Stimulated activated CD4-positive, alpha-beta T cell treated with anti-CD3 and anti-CD28 coated beads, TNF-alpha, amount 100 ng/mL, for 4 hours (primary cell): ENCODE measurements at places on chromosomes 5 and 9.

DNA sequence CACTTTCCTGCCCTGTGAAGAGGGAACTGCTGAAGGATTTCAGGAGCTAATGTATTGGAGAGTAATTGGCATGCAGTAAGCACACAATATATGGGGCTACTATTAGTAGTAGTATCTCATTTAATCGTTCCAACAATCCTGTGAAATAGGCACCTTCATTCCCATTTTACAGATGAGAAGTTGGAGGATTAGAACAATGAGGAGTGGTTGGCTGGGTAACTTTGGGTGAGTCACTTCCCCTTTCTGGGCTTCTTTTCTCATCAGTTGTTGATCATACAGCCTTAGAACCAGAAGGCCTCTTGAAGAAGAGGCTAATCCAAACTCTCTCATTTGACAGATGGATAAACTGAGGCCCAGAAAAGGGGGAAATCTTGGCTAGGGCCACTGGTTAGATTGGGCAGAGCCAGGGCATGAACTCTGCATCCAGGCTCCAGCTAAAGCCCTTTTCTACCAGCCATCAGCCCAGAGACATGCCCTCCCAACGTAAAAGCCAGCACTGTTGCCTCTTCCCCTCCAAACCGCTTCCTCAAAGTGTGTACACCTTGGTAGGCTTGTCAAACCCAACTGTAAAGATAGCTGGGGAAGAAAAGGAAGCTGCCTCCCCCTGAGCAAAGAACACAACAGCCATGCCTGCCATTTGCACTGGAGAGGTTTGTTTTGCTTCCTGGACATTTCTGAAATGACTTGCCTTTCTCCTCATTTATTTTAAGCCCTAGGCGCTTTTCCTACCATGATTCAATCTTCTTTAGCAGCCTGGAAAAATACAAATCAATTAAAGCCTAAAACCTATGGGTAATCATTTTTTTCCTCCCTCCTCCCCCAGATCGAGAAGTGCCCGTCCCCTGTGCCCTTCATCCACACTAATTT lies 992 bp downstream of the SPACA9 start:
- DNase-seq = no peak

GRCh38 chr9:129023908-129024233 lies 4.3 kb downstream of the SH3GLB2 start:
- no peak for DNase-seq

- DNase-seq = no peak
These were observed 138.8 kb upstream of the COL5A1 start for GRCh38 chr9:134502809-134503211.

DNA sequence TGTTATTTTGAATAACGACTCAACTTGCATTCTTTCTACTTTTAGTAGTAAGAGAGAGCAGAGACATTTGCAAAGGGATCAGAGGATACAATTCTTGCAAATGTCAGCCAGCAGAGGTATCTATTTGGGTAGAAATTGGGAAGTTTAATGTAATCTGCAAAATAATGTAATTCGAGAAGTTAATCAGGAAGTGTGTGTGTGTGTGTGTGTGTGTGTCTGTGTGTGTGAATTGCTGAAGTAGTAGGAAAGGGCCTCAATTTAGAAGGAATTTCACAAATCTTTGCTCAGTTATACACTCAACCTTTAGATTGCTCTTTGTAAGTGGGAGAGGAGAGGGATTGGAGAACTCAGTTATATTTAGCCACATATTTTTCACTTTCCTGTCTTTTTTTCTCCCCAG lies 11.0 kb upstream of the IFNA1 start:
- DNase-seq = no peak

DNA sequence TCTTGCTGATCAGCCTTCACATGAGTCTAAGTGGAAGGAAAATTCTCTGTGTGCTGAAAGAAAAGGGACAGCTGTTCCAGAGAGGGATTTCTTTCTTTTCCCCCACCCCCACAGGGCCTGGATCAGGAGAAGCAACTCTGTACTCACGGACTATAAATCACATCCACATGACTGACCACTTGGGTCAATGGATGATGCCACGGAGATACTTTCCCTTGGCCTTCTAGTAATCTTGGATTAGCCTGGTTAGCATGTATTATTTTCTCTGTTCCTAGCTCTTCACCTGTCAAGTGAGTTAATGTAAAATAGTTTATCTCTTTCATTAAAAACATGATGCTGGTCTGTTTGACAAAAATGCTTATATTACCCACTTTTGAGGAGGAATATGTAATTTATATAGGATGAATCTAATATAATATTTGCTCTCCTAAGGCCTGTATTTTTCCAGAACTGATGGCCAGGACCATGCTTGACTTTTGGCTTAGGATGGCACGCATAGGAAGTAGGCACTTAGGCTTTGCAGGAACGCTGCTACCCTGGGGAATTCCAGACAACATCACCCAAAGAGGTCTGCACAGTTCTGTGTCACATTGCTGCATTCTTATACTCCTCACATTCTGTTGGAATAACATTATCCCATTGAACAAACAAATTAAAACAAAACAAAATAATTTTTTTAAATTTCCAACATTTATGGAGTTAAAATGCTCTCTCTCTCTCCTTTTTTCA lies 892.1 kb downstream of the TLE1 start:
- DNase-seq = no peak

DNA sequence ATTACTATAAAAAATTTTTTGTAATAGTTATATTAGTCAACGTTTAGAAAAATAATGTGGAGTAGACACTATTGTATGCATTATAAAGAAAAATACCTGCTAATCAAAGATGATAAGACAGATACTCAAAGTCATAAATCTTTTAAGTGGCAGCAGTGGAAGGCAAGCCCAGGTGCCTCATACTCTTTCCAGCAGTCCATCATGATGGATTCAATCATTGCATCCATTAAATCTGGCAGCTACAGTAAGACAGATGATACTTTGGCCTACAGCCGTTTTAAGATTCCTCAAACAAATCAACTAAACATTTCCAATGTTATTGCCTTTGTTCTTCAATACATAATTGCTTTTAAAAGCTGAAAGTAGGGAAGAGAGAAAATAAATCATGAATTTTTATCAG lies 1392.9 kb upstream of the NUDT12 start:
- DNase-seq = no peak

GRCh38 chr9:125831054-125831453 lies 83.9 kb downstream of the PBX3 start:
- DNase-seq = no peak

DNA sequence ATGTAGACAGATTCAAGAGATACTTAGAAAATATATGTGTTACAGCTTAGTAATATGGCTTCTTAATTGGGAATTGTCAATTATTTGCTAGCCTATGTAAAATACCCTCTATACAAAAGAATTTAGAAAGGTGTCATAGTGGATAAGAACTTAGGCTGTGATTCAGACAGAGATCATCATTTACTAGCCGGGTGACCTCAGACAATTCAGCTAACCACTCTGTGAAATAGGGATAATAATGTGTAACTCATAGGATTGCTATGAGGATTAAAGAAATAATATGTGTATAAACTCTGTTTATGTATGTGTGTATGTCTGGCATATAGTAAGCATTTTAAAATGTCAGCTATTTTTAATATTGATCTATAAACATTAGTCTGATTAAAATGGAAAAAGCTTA lies 5.9 kb upstream of the LARS1 start:
- no peak for DNase-seq

DNA sequence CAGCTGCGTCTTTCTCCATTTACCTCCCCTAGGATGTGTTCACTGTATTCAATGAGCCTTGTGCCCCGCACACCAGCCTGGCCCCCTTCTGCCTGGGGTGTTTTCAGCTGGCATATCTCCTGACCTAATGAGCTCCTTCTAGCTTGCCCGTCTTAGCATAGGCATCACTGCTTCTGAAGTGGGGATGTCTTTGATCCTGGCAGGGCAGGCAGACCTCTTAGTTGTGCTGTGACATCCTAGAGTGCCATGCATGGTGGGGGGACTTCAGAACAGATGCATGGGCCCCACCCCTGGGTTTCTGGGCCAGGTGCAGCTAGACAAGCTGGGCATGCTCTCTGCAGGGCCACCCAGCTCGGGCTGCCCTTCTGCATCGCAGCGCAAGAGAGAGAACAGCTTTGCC lies 172.7 kb downstream of the GADD45G start:
- no peak for DNase-seq

DNA sequence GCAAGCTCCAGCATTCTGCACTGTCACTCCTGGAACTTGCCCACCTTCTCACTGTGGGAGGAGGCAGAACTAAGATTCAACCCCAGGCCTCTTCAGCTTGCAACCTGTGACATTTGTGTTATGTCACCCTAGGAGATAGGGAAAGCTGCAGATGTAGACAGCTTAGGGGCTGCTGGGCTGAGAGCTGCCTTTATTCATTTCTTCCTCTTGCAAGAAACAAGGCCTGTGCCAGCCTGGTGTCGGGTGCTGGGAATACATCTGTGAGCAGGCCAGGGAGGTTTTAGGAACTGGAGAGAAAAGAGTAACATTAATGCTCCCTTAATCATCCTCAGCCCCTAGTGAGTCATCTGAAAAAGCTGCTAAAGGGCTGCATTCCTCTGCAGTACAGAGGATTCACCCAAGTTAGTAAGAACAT lies 101.8 kb downstream of the FGF18 start:
- no peak for DNase-seq

- no peak for DNase-seq
These were observed 96.5 kb upstream of the SLCO6A1 start for GRCh38 chr5:102595332-102595731.

GRCh38 chr5:81181576-81182316 lies 51.4 kb upstream of the CKMT2 start:
- DNase-seq = no peak

DNA sequence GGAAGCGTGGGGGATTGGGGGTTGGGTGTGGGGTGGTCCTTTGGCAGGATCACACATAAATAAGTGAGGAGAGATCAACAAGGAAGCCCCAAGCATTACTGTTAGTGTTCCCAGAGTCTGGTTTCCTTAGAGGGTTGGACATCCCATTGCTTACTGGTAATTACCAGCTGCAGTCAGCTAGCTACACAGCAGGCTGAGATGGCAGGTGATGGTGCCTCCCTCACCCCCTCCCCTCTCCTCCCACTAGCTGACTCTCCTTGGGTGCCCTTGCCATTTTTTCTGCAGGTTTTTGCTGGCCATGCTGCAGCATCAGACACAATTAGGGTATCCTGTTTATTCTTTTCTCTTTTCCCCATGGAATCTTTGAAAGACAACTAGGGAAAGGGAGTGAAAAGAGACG lies 107.5 kb upstream of the TLR4 start:
- DNase-seq = no peak

DNA sequence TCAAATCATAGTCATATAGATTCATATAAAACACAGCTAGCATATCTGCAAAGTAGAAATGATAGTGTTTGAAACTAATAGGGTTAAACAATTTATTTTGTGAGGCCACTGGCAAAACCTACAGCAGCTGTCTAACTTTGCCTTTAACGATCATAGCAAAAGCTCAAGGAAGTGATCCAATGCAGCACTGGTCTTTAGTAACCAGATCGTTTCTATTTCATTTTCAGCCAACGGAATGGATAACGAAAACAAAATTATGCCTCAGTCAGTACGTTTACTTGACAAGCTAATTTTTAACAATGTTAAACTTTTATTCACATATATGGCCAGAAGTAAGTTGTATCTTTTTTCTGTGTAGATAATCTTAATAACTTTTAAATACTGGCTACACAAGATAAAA lies 17.7 kb downstream of the MLLT3 start:
- no peak for DNase-seq

- no peak for DNase-seq
These were observed 29.9 kb downstream of the MAT2B start for GRCh38 chr5:163535290-163535689.

GRCh38 chr5:78008356-78008967 lies 232.3 kb upstream of the TBCA start:
- DNase-seq = no peak

DNA sequence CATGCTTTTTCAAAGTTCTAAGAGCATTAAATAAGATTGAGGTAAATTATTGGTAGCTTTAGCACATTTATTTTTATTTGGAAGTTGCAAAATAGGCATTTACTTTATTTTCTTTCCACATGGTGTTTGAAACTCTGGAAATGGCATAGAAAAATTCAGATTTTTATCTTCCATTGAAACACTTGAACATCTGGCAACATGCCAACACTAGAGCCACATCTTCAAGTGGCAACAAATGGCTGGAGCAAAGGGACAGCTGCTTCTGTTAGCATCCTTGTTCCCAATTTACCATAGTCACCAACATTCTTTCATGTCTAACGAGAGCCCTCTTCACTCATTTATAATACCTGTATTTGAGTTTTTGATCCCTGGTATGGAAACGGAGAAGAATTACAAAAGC lies 539.9 kb downstream of the ZNF608 start:
- DNase-seq = no peak

DNA sequence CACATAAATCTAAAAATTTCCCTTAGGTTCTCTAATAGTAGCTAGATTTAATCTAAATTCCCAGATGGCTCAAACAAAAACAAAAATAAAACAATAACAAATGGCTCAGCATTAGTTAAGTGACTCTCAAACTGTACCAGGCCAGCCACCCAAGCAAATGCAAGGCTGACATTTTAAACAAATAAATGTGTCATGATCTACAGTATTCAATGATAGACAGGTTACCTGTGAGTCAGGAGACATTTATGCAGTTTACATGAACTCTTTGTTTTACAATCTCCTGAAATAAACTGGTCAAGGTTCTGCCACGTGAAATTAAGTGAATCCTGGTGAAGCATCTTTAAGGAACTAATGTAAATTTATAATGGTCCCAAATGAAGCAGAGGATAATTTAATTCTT lies 580.2 kb upstream of the PTPRD start:
- no peak for DNase-seq

DNA sequence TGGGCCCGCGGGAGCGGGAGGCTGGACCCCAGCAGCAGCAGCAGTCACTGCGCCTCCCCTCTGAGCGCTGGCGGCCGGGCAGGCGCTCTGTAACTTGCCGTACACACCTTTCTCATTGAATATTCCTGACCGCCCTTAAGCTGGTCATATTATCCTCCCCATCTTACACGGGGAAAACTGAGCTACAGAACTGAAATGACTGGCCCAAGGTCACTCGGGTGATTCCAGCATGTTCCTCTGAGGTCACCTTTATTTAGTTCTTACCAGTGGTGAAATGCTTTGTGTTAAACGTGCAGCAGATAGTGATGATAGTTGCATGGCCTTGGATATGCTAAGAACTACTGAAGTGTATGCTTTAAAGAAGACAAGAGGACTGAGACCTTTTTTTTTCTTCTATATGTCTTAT lies 607 bp downstream of the UQCRQ start:
- DNase-seq = no peak

- DNase-seq = no peak
These were observed 21.9 kb upstream of the FOCAD start for GRCh38 chr9:20662156-20662555.

- DNase-seq = no peak
These were observed 1.3 kb upstream of the OR1J1 start for GRCh38 chr9:122479062-122479461.

DNA sequence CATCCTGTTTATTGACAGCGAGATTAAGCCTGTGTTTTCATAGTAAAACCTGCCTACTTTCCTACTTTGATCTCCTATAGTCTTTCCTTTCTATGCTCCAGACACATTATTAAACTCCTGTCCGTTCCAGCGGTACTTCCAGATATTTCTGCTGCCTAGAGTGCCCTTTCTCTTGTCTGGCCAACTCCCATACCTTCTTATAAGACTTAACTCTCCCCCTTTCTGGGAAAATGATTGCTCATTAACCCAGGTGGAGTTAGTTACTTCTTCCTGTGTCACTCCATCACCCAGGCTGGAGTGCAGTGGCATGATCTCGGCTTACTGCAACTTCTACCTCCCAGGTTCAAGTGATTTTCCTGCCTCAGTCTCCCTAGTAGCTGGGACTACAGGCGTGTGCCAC lies 33.1 kb downstream of the KDM4C start:
- DNase-seq = no peak
